ENCODE measurements at places on chromosomes 6 and 20.

DNA sequence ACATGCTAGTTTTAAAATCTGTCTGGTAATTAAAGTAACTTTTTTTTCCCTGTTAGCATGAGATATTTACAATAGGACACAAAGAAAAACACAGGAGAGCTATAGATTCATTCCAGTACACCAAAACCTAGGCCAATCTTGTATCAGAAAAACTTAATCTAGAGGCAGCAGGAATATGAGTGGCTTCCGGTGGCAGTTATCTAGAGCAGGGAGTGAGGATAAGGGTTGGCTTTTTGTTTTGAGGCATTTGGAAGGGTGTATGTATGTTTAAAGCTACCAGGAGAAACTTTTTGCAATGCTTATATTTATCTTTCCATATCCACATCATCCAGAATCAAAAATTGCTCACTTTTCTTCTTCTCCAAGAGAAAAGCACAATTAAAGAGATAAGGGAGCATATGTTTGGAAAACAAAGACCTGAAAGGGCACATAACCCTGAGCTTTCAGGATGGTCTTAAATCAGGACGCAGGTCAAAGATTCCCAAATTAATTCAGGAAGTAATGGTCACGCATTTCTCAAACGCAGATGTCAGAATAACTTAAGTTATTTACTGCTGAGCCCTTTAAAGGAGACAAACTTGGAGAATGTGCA, 13.1 kb downstream of the TFAP2A start:
- DNase-seq, result no peak

GRCh38 chr20:10504994-10505730, 70.1 kb downstream of the SLX4IP start:
- DNase-seq, result no peak

- DNase-seq, result no peak
These were observed 48.6 kb downstream of the MOCS1 start for GRCh38 chr6:39885691-39886090.

DNA sequence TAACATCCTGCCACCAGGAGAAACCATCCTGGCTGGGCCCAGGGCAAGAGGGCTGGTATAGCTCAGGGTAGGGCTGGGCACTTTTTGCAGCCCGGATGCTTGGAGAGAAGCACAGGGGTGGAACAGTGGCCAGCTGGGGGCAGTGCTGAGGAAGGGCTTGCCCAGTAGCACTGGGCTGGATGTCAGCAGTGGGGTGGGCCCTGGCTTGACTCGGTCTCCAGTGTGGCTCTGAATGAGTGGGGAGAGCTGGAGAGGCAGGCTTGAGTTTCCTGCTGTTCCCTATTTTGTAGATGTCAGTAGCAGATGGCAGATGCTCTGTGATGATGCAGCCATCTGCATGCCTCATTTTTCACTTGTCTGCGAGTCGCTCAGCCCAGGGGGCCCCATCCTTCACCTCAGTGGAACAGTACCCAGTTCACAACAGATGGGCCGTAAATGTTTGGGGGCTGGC, 56.3 kb upstream of the TULP1 start:
- no peak for DNase-seq

DNA sequence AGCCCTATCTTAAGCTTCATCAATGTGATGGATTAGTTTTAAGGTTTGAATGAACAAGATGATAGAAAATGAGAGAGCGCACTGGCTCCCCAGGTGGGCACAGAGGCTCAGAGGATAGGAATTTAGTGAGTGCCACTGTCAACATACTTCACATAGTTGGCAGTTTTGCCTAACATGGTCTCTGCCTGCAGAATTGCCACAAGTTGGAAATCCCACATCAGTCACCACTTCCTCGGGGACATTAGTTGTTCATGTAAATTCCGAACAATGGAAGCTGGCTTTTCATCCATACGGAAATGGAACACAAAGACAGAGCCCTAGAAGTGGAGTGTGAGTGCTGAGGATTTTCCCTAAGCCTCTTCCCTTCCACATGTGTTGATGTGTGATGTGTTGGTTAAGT, 123.9 kb upstream of the PHACTR1 start:
- no peak for DNase-seq

DNA sequence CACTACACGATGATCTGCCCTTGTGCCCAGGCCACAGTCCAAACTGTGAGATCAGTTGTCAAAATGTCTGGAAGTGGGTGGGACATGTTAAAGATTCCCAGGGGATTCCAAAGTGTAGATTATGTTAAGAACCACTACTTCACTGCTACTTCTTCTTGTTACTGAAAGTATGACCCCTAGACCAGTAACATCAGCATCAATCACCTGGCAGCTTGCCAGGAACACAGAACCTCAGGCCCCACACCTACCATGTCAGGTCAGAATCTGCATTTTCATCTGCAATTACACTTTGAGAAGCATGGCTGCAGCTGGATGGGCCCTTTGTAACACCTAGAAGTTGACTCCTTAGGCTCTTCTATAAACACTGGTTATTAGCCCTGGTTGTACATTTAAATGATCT, 36.1 kb downstream of the RFPL4B start:
- DNase-seq, result no peak

GRCh38 chr6:34094474-34095135, 51.3 kb downstream of the GRM4 start:
- no peak for DNase-seq

- no peak for DNase-seq
These were observed 85.2 kb upstream of the CNR1 start for GRCh38 chr6:88251301-88251700.

GRCh38 chr20:20680991-20681508, 31.4 kb downstream of the RALGAPA2 start:
- DNase-seq, result no peak

DNA sequence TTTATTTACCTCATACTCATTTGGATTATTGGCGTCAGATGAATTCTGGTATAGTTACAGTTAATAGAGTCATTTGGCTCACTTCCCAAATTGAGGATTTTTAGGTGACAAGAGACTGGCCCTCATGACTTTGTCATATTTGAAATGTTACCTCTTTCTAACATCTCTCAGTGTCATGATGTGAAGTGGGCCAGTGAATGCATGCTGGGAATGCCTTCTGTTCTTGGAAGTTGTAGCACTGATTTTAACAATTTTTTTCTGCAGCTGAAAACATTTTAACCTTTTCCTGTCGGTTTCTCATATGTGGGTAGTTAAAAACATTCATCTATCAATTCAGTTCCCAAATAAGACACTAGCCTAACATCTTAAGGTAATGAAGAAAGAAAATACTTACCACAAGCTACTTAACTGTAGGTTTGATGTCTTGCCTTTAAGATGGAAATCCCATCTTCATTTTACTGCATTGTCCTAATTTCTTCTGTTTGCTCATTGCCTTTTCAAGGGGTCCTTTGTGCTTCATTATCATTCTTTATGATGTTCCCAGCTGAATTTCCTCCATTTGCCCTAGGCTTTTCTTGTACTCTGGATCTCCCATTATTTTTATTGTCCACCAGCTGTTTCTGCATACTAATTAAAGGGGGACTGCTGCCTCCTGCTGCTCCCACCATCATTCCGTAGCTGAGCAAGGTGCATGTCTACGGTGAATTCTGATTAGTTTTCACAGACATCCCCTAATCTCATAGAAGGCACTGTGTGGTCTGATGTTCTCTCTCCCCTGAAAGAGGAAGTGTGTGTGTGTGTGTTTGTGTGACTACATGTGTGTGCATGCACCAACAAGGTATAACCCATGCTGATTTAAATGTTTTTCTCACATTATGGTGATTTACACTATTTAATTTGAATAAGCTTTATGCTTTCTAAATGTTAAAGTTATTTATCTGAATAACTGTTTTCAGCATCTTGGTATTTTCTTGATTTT, 109.5 kb downstream of the B3GAT2 start:
- DNase-seq, result no peak

DNA sequence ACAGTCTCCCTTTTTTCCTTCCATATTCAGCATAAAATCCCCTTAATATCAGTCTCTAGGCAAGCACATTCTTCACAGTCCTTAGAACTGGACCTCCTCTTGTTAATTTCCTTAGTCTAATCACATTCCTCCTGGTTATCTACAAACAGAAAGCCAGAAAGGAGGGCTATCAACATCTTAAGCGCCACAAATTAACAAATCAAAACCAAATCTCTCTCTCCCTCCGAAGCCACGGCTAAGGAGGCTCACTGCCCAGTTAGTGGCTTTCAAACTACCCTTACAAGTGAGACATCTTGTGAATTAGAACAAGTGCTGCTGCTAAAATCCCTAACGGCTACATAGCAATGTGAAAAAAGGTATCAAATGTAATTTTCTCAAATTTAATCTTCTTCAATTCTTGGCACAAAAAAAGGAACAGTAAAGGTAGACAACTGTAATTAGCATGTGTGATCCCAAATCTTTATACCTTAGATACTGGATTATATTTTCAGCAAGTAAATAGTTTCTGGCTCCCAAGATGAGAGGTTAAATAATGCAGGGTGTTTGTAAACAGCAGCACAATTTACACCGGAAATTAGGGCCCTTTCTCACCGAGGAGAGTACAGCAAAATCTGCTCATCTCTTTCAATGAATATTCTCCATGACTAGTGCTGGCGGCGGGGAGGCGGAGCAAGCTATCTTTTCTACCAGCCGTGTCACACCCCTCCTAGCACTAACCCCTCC, 1.4 kb upstream of the TRIM39 start:
- DNase-seq, result no peak

GRCh38 chr6:47439348-47439668, 38.3 kb upstream of the CD2AP start:
- DNase-seq, result no peak

GRCh38 chr20:58012731-58013510, 215.5 kb downstream of the ANKRD60 start:
- no peak for DNase-seq

- DNase-seq, result no peak
These were observed 95.2 kb downstream of the YTHDF1 start for GRCh38 chr20:63120808-63121090.

- no peak for DNase-seq
These were observed 7.7 kb downstream of the TTBK1 start for GRCh38 chr6:43250992-43251373.

- DNase-seq, result no peak
These were observed 89.7 kb upstream of the GCM1 start for GRCh38 chr6:53238311-53238710.

DNA sequence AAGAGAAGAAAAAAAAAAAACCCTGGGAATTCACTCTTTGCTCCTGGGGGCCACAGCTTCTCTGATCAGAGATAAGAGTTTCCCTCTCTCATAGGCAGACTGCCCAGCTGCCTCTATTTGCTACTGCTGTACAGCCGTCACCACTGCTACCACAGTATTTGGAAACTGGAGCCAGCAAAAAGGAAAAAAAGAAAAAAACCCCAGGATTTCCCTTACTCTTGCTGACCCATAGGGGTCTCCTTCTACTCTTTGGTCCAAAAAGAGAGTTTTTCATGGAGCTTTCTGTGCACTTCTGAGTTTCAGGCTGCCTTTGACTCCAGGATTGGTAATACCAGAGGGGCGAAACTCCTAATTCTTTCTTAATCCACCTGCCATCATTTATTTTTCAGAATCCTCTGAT, 89.7 kb downstream of the MDGA1 start:
- DNase-seq, result no peak

DNA sequence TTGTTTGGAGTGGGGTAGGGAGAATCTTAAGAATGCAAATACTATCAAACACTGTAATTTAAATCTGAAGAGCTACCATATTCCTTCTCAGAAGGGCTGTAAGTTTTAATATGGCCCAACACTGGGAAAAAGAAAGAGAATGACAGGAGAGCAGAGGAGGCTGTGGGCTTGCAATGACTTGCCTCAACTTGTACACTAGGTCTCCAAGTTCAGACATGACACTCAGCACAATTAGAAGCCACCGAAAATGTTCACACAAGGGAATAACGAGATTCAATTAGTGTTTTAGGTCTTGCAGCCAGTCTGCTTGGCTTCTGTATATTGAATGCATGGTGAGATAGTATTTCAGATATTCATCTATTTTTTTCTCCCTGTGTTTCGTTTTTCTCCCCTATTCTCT, 89.4 kb downstream of the HS3ST5 start:
- no peak for DNase-seq
